Osteocyte (in vitro differentiated cells): ENCODE measurements at places on chromosomes 1 and 21. TPM values are rescaled to one million over a fixed set of nuclear protein-coding genes. Genes with fewer than 3 reads are reported as not detected.

Gene RHCE
- total RNA-seq, result 0.40 and 0.71 TPM in 2 replicates

Gene EPHX1
- total RNA-seq, result 30.3 and 32.3 TPM in 2 replicates

Gene GBP6
- not detected in 2 replicates for total RNA-seq

Gene COG2
- 22.0 and 24.1 TPM in 2 replicates for total RNA-seq

Gene CFAP107
- not detected in 2 replicates for total RNA-seq

Gene CELA3B
- total RNA-seq, result not detected in 2 replicates

Gene RGS8
- total RNA-seq, result not detected in 2 replicates

Gene REN
- total RNA-seq, result not detected in 2 replicates

Gene HMGCL
- 34.1 and 37.4 TPM in 2 replicates for total RNA-seq

DNA sequence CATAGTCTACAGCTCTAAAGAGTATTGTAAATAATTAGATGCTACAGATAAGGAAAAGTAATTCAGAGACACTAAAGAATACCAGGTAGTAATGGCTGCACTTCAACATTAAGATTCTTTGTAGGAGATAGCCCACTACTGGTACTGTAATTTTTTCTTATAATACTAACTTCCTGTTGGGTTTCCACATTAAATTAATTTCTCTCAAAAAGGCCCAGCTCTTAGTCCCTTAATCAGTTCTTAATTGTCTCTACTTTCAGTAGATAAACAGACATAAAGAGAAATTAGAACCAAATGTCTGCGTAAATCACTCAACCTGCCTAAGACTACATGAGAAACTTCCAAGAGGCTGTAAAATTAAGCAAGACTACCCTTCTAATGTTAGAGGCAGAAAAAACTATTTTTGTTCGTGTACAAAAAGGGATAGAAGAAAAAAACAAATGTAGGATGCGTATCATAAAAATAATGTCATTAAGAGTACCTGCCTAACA lies 83.4 kb downstream of the NOTCH2 start:
- H3K27me3 ChIP-seq, result no peaks in the 10 kb centered on the region
- H3K4me1 ChIP-seq, result peaks cover 49% of the 10 kb centered on the region
- no peak overlapping the region for H3K4me3 ChIP-seq

GRCh38 chr1:30195424-30196134 lies 527.8 kb downstream of the MATN1 start:
- H3K4me1 ChIP-seq, result peaks cover 5% of the 10 kb centered on the region
- DNase-seq, result peak; percentile 69
- no peaks in the 10 kb centered on the region for H3K27me3 ChIP-seq
- H3K4me3 ChIP-seq, result no peak overlapping the region

- peaks cover 2% of the 10 kb centered on the region for H3K36me3 ChIP-seq
- H3K27me3 ChIP-seq, result no peaks in the 10 kb centered on the region
- no peak for DNase-seq
- H3K4me1 ChIP-seq, result no peaks in the 10 kb centered on the region
- no peak overlapping the region for H3K4me3 ChIP-seq
These were observed 55.3 kb downstream of the SHCBP1L start for GRCh38 chr1:182897696-182898095.

- peaks cover 11% of the 10 kb centered on the region for H3K36me3 ChIP-seq
- H3K4me1 ChIP-seq, result no peaks in the 10 kb centered on the region
- no peaks in the 10 kb centered on the region for H3K27me3 ChIP-seq
- no peak overlapping the region for H3K27ac ChIP-seq
- no peak overlapping the region for H3K4me3 ChIP-seq
These were observed 50.3 kb downstream of the SLC22A15 start for GRCh38 chr1:116026631-116027030.

- peak; percentile 42 for DNase-seq
- H3K4me3 ChIP-seq, result no peak overlapping the region
- H3K4me1 ChIP-seq, result peaks cover 8% of the 10 kb centered on the region
- no peaks in the 10 kb centered on the region for H3K36me3 ChIP-seq
These were observed 57.5 kb upstream of the ABCG1 start for GRCh38 chr21:42161401-42161955.

- H3K27me3 ChIP-seq, result peaks cover 17% of the 10 kb centered on the region
- no peaks in the 10 kb centered on the region for H3K4me1 ChIP-seq
- H3K4me3 ChIP-seq, result no peak overlapping the region
- H3K27ac ChIP-seq, result no peak overlapping the region
- no peaks in the 10 kb centered on the region for H3K36me3 ChIP-seq
These were observed 53.2 kb upstream of the TMEM51 start for GRCh38 chr1:15100121-15100879.

DNA sequence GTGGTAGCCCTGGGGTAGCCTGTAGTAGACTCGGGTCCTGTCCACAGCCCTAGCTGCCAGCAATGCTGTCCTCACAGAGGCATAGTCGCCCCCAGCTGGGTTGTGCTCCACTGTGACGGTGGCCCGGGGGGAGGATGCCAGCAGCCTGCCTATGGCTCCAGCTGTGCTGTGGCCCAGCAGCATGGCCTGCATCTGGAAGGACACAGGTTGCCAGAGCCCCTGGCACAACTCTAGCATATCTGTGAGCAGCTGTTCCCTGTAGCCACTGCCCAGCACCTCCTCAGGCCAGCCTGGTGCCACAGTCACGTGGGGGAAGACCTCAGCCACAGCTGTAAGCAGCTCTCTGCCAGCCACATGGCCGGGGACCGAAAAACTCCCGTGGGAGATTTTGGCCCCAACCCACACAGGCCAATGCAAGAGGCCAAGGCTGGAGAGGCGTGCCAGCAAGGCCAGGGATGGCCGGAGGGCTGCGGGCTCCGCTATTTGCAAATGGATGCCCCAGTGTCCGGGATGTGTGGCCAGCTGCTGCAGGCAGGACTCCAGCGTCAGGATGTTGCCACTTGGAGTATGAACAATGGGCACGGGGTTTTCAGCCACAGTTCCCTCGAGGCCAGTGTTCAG lies 13.9 kb downstream of the FAM151A start:
- no peaks in the 10 kb centered on the region for H3K36me3 ChIP-seq
- DNase-seq, result no peak
- peaks cover 2% of the 10 kb centered on the region for H3K4me1 ChIP-seq
- no peak overlapping the region for H3K27ac ChIP-seq

GRCh38 chr21:42663860-42664535 lies 10.6 kb downstream of the PDE9A start:
- H3K4me1 ChIP-seq, result peaks cover 6% of the 10 kb centered on the region
- H3K27ac ChIP-seq, result no peak overlapping the region
- H3K36me3 ChIP-seq, result no peaks in the 10 kb centered on the region
- DNase-seq, result no peak
- H3K27me3 ChIP-seq, result no peaks in the 10 kb centered on the region

GRCh38 chr1:28190996-28191645 lies 14.6 kb upstream of the PTAFR start:
- no peaks in the 10 kb centered on the region for H3K4me1 ChIP-seq
- no peaks in the 10 kb centered on the region for H3K27me3 ChIP-seq
- no peak for DNase-seq
- H3K4me3 ChIP-seq, result no peak overlapping the region
- no peak overlapping the region for H3K27ac ChIP-seq

- no peak overlapping the region for H3K27ac ChIP-seq
- no peaks in the 10 kb centered on the region for H3K36me3 ChIP-seq
- no peak for DNase-seq
- H3K4me1 ChIP-seq, result peaks cover 14% of the 10 kb centered on the region
These were observed 2.0 kb downstream of the DMBX1 start for GRCh38 chr1:46491443-46492268.

DNA sequence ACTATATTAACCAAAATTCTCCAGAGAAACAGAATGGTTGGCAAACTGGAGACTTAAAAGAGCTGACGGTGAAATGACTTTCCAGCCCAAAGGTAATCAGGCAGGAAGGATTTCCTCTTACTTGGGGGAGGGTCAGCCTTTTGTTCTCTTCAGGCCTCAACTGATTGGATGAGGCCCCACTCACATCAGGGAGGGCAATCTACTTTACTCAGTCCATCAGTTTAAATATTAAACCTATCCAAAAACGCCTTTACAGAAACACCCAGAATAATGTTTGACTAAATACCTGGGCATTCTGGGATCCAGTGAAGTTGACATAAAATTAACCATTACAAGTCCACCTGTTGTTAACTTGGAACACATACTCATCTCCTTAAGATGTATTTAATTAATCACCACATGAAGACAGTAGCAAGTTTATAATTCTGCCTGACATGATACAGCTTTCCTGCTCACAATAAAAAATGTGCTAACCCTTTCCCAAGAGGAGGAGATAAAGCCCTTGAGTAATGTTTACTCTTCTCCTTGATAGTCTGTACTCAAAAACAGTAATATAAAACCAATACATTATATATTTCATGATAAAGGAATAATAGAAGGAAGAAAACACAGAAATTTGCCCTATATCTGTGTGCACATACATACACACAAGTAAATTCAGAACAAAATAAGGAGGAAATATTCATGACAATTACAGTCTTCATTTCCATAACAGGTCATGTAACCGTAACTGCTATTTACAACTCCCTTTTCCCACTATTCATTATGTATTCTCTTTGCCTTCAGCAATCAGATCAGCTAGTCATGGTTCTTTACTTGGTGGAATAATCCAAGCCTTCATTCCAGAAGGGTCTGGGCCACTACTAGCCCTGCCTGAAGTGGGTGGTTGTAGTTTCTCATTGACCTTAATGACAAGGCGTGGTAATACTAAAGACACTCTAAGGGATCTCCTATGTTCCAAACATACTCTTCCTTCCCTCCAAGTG lies 107.5 kb upstream of the RUNX1 start:
- H3K36me3 ChIP-seq, result peaks cover 2% of the 10 kb centered on the region
- peaks cover 16% of the 10 kb centered on the region for H3K4me1 ChIP-seq
- no peak for DNase-seq

GRCh38 chr1:156945881-156946661 lies 25.6 kb downstream of the LRRC71 start:
- no peak for DNase-seq
- H3K4me3 ChIP-seq, result no peak overlapping the region
- H3K4me1 ChIP-seq, result no peaks in the 10 kb centered on the region
- peaks cover 59% of the 10 kb centered on the region for H3K36me3 ChIP-seq

GRCh38 chr1:14937288-14937949 lies 216.1 kb upstream of the TMEM51 start:
- DNase-seq, result no peak
- H3K4me3 ChIP-seq, result no peak overlapping the region
- H3K36me3 ChIP-seq, result no peaks in the 10 kb centered on the region
- H3K4me1 ChIP-seq, result peaks cover 46% of the 10 kb centered on the region
- peak overlapping the region; percentile 61 for H3K27ac ChIP-seq

- H3K27me3 ChIP-seq, result no peaks in the 10 kb centered on the region
- H3K4me3 ChIP-seq, result no peak overlapping the region
- no peak for DNase-seq
These were observed 525.3 kb upstream of the ADGRL4 start for GRCh38 chr1:79531790-79532189.

DNA sequence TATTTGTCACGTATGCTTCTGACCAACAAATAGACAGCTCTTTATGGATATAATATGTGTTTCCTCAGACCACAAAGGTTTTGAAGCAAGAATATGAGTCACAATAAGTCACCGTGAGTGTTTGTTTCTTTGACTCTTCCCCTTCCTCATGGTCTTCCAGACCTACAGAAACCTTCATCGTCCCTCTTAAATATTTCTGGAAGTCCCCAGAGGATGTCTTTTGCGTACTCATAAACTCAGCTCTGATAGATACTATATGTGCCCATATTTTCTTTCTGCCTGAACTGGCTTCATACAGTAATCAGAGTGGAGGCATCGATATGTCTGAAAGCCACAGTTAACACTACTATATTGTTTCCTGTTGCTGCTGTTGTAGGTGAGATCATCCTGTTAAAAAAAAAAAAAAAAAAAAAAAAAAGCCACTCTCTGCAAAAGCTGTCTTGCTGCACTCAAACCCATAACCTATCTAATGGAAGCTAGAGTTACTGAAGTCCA lies 38.4 kb downstream of the ADAMTS1 start:
- no peaks in the 10 kb centered on the region for H3K27me3 ChIP-seq
- no peaks in the 10 kb centered on the region for H3K36me3 ChIP-seq
- H3K4me3 ChIP-seq, result no peak overlapping the region
- no peak for DNase-seq
- H3K4me1 ChIP-seq, result peaks cover 12% of the 10 kb centered on the region
- no peak overlapping the region for H3K27ac ChIP-seq
